ENCODE measurements at places on chromosomes 7 and 10.

DNA sequence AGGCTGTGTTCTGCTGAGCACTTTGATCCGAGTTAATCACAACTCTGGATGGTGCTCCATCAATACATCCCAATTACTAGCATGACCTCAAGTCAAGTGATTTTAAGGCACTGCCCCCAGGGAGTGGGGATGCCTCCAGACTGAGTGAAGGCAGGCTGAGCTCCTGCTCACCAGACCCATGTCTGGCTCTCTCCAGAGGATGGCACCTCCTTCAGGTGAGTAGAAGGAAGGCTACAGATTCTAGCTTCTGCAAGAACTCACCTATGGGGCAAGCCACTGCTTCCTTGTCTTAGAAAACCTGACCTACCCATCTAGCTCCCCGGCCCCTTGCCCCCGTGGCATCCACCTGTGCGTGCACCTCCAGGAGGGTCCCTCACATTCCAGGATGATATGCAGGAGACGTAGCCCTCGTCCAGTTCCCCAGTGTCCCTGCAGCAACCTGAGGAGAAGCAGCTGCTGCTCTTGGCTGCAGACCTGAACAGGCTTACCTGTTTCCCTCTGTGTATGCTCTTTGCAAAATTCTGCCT, 390.3 kb downstream of the GRID1 start:
- no peak for DNase-seq

DNA sequence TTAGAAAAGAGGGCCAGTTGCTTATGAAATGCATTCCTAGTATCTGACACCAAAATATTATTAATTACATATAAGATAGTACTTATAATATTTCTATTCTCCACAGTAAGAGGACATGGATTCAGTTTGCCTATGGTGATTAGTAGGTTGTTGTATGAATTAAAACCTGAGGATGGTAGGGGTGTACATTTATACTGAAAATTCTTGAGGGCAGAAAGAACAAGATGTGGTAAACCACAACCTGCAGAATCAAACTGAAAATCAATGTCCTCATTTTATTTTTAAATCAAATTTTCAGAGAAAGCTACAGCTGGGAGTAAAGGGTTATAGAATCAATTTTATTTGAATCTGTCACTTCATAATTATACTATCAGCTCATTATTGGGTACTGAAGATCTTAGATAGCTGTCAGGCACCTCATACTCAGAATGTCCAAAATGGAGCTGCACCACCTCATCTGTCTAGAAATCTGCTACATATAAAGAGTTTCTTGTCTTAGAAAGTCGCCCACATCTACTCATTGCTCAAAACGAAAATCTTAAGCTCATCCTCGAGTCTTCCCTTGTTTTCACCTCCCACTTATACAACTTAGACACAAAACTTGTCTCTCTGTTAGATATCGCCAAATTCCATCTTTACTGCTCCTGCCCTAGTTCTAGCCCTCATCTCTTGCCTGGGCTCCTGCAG, 65.4 kb downstream of the MYO3A start:
- no peak for DNase-seq

DNA sequence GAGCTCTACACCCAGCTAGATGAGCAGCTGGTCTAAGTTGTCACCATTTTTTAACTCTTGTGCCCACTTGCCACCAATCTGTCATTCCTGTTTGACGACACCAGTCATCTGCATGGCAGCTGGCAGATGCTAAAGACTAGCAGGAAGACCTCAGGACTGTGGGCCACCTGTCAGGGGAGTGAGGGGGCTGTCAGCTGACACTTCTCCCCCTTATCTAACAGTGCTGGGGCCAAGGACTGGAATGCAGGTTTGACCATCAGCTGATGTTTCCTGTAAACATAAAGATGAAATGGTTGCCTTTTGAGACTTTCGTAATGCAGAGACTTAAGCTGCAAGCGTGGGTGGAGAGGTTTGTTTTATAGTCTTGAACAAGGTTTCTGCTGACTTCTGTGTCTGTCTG, 93.5 kb downstream of the WNT2 start:
- no peak for DNase-seq

DNA sequence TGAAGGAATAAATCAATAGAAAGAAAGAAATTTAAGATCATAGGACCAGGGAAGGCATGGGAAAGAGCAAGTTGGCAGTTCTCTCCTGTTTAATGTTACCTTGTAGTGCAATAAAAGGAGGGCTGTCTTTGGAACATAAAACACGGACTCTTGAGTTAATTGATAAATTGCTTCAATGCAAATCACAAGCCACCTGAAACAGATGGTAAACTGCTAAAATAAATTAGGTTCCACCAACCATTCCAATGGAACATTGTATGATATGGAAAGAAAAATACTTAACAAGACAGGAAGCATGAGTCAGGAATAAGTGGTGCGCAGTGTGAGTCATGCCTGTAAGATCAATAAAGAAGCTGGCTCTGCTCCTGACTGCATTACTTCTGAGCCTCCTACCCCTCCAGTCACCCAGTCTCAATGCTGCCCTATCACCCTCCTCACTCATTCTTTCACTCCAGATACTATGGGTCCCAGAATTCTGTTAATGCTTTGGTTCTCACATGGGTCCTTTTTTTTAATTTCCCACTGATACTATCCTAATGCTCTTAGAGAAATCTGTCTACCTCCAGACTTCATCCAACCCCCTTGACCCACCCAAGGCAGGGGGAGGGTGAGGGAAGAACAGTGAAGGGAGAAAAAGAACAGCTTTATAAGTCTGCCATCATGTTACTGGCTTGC, 78.9 kb downstream of the LRRC17 start:
- DNase-seq = no peak

GRCh38 chr7:76225379-76225778, 23.7 kb downstream of the SRRM3 start:
- no peak for DNase-seq

- DNase-seq = no peak
These were observed 160.8 kb downstream of the IMMP2L start for GRCh38 chr7:111401516-111401915.

- DNase-seq = no peak
These were observed 39.7 kb downstream of the AP5Z1 start for GRCh38 chr7:4815121-4815520.

GRCh38 chr10:25245165-25245564, 70.4 kb downstream of the GPR158 start:
- DNase-seq = no peak

DNA sequence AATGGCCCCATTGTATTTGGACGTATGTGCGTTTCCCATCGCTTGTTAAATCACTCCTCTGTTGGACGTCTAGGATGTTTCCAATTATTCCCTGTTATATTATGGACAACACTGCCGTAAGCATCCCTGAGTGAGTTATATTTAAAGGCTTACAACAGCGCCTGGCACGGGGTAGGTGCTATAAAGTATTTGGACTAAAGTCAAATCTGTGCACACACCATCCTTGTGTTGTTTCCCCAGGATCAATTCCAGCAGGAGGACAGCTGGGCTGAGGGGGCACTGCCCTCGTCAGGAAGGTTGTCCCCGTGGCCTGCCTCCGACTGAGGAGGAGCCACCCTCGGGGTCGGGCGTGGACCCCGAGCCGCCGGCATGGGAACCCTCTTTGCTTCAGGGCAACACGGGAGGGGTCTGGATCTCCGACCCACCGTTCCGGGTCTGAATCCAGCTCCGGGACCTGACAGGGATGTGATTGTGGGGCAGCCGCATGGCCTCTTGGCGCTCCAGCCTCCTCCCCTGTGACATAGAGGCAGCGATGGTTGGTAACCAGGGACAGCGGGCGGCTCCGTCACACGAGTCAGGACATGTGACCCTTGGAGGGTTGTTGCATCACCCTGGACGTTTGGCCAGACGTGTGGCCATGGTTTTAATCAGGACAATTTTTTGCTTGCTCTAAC, 1.5 kb upstream of the JAKMIP3 start:
- DNase-seq = no peak

GRCh38 chr7:127848241-127848640, 183.0 kb downstream of the LRRC4 start:
- DNase-seq = no peak

- no peak for DNase-seq
These were observed 157.8 kb upstream of the PCDH15 start for GRCh38 chr10:54958844-54959243.

GRCh38 chr7:140592964-140593671, 47.5 kb downstream of the DENND2A start:
- no peak for DNase-seq

DNA sequence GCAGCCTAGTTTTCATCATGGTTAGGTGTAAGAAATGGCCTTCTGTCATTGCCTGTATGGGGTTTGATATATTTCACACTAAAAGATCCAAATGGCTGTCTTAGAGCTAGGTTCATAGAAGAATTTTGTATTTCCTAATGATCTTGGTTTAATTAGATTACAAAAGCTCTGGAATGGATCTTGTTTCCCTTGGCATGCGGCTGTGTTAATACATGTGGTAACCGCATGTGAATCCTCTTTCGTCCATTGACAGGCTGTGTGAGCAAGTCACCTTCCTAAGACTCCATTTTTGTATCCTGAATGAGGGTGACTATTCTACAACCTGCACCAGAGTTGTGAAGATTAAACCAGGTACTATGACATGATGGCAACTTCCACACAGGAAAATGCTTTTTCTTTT, 12.4 kb upstream of the FZD1 start:
- DNase-seq = no peak
